SW 1271 (cell line): ENCODE measurements at places on chromosomes 1 and 21.
A peak's percentile ranks its signal among the peaks of the same experiment; 100 is the strongest.

DNA sequence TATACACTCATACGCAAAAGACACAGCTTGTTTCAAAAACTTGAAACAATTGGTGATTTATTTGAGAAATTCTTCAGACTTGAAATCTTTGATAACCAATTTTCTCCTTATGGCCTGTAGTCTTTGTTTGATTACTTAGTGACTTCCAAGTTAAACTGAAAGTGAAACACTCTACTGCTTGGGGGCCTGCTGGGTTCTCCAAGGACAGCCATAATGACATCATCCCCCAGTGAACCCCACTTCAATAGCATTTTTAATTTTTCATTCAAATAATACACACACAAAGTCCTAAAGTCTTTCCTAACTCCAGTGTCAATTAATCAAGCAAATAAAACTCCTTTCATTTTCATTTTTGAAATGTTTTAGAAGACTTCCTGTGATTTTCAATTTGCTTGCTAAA is 59.2 kb downstream of the KRTAP19-8 start:
- DNase-seq, result no peak

- no peak for DNase-seq
Measured at GRCh38 chr1:173415490-173415889, 61.6 kb upstream of the PRDX6 start.

DNA sequence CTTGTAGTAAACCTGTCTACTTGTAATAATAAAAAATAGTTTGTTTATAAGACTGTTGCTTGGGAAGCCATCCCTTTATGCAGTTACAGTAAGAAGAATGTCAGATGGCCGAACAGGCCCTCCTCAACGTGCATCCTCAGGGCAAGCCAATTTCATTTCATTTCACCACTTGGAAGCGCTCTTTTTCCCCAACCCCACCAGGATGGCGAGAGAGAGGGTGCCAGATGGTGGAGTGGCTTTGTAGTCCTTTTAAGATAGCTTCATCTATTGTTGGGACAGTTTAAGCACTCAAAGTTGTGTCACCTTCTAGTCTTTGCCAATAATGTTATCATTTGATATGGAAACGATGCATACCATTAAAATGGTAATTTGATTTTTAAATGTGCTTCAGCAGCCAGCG is 356.3 kb upstream of the CAMK1G start:
- no peak for DNase-seq

DNA sequence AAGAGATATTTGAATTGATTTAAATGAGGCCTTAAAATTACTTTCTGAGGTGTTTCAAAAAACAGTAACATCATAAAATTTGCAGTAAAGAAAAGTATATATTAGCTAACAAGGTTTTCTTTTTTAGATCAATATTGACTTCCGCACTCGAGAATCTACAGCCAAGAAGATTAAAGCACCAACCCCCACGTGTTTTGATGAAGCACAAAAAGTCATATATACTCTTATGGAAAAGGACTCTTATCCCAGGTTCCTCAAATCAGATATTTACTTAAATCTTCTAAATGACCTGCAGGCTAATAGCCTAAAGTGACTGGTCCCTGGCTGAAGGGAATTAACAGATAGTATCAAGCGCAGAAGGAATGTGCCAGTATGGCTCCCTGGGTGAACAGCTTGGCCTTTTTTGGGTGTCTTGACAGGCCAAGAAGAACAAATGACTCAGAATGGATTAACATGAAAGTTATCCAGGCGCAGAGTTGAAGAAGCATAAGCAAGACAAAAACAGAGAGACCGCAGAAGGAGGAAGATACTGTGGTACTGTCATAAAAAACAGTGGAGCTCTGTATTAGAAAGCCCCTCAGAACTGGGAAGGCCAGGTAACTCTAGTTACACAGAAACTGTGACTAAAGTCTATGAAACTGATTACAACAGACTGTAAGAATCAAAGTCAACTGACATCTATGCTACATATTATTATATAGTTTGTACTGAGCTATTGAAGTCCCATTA is 3.6 kb downstream of the RGS1 start:
- DNase-seq, result no peak

DNA sequence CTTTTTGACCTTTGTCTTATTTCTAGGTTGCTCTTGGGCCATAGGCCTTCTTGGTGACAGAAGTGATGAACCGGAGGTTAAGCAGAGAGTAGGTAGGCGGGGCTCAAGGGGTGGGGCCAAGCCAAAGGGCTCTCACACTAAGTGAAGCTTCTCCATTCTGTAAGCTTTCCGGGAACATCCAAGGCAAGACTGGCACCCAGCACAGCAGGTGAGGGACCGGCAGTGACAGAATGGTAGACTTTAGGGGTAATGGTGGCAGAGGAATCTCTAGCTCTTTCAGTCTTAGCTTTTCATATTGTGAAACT is at the start of gene TNFAIP8L2:
TNFAIP8L2 (plus strand) TSS at position 135 of the 305 bp plus-strand sequence. CDS start 2,049 bp downstream, outside the sequence.
- no peak for DNase-seq

DNA sequence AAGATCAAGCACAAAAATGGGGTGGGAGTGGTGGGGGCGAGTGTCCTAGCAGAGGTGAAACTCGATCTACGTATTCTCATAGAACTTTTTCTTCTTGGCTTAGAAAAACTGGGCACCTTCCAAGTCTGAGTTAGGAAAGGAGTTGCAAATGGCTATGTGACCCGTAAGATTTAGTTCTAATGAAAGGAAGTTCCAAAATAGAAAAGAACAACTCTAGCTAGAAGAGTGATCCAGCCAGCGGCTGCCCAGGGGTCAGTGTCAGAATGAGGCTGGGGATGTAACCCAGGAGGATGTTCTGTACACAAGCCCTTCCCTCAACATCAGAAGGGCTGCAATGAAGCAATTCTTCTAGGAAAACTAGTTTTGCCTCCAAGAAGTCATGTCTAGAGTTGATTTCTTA is 5.2 kb downstream of the MTARC1 start:
- DNase-seq, result no peak

- DNase-seq, result no peak
Measured at GRCh38 chr1:33602271-33602670, 129.8 kb downstream of the ZSCAN20 start.

DNA sequence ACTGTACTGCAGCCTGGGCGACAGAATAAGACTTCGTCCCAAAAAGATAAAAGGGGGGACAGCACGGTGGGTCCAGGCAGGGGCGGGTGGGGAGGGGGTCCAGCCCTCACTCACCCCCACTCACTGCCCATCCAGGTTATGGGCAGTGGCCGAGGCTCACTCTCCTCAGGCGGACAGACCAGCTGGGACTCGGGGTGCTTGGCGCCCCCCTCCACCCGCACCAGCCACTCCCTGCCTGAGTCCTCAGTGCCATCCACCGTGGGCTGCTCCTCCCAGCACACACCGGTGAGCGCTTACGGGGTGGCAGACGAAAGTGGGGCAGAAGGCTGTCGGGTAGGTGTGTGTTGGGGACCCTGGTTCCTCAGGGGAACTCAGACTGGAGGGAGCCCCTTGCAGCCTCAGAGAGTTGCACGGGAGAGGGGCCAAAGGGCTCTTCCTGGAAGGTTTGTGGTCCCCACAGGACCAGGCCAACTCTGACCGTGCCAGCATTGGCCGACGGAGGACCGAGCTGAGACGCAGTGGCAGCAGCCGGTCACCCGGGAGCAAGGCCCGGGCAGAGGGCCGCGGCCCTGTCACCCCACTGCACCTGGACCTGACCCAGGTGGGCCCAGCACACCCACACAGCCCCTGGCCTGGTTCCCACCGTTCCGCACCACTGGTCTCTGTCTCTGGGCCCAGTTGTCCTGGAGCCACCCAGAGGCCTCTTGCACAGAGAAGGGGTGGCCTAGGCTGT is 6.6 kb downstream of the PLEKHN1 start:
- DNase-seq, result no peak

DNA sequence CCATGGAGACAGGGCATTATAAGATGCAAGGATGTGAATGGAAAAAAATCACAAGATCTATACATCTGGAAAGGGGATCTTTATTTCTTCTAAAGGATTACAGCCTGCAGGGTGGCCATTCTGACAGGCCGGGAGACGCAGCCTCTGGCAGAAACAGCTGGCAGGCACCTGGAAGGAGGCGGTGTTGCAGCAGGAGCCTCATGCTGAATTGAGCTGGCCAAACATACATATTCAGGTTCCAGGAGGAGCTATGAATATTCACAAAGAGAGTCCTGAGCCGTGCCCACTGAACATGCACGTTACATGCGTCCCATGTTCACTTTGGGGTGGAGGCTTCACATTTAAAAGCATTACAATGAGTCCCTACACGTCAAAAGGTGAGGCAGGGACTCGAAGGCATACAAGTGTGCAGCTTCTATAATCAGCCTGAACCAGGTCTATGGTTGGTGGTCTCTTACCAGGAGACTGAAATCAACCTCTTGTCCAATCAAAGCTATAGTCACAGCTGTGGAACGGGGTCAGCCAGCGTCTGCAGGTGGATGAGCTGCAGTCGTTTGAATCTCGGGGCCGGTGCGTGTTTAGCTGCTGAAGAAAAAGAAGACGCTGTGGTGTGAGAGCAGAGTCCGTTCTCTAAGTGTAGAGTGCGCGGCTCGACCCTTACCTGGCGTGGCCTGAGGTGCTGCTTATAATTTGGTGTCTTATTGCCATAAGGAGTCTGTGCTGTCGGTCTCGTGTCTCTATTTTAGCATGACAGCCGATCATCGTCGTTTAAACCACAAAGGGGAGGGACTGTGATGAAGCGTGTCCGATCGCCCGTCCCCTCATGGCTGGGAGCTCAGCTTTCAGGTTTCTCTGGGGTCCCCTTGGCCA is 183.0 kb downstream of the ETS2 start:
- DNase-seq, result no peak

DNA sequence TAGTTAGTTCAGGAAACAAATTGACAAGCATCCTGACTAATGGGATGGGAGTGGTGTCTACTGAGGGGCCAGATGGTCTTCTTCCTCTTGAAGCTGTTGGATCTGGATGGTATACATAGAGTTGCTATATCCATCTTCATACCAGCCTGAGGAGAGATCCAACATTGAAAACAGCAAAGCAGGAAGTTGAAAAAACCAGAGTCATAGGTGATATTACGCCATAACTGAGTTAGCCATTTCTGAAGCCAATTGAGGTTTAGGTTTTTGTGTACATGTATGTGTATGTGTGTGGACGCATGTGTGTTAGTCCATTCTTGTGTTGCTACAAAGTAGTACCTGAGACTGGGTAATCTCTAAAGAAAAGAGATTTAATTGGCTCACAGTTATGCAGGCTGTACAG is 2.3 kb upstream of the TSPAN2 start:
- no peak for DNase-seq

GRCh38 chr1:20430355-20431175 is 55.4 kb downstream of the CAMK2N1 start:
- no peak for DNase-seq

DNA sequence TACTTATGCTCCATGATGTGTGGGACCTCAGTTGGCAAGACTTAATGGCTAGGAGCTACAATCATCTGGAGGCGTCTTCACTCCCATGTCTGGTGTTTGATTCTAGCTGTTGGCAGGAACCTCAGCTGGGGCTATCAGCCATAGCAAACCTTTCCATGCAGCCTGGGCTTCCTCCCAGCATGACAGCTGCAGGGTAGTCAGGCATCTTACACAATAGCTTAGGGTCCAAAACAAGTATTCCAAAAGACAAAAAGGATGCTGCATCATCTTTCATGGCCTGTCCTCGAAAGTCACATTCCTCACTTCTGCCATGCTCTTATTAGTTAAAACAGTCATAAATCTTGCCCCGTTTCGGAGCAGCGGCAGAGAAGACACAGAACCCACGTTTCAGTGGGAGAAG is 90.9 kb downstream of the LRRC8C start:
- no peak for DNase-seq

GRCh38 chr1:47524272-47524671 is 86.4 kb downstream of the FOXD2 start:
- DNase-seq, result no peak

DNA sequence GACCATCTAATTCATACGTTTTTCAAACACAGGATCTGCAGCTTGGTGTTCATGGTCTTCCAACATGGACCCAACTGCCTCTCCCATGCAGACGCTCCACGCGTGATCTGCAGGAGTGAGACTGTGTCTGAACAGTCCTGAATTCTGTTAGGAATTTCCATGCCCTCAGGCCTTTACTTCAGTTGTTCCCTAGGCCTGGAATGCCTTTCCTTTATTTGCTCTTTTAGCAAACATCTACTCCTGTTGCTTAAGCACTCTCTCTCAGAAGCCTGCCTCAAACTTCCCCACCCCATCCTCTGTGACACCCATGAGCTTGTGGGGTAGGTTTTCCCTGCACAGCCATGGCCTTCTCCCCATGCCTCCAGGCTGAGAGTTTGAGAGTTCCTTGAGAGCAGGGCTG is 73.7 kb downstream of the DMRTB1 start:
- no peak for DNase-seq

GRCh38 chr1:155206891-155207805 is 549 bp downstream of the THBS3 start:
- peak; percentile 70 for DNase-seq

DNA sequence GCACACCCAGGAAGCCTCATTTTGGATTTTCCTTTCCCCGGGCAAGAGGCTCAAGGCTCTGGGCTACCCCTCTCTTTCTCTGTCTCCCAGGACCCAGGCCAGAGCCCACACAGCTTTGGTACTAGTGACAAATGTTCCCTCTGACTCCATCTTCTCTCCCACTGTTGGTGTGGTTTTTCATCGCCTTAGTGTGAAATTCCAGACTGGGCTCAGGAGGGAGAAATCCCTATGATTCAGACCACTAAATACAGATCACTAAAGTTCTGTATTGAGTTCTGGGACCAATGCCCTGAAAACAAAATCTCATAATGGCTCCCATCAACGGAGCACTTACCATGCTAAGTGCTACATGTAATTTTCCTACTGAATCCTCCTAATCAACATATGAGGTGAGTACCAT is 26.1 kb downstream of the IQGAP3 start:
- no peak for DNase-seq

GRCh38 chr21:41143596-41144325 is 24.2 kb upstream of the BACE2 start:
- DNase-seq, result no peak

GRCh38 chr1:98988904-98989555 is 15.6 kb downstream of the PLPPR5 start:
- no peak for DNase-seq

DNA sequence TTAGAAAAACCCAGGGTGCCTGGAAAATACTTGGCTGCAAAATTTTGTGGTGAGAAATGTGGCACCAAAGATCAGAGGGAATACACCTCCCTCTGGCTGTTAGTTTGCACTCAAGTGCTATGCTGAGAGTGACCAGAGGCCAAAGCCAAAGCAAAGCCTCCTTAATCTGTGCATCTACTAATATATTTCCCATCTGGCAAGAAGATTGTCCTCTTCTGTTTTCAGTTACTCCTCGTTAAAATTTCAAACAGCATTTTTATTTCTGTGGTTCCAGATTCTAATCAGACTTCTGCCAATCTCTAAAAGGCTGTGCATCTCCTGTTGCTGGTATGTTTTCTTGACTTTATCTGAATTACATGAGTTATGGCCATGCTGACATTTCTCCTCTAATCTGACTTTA is 327.4 kb downstream of the TBX15 start:
- no peak for DNase-seq

DNA sequence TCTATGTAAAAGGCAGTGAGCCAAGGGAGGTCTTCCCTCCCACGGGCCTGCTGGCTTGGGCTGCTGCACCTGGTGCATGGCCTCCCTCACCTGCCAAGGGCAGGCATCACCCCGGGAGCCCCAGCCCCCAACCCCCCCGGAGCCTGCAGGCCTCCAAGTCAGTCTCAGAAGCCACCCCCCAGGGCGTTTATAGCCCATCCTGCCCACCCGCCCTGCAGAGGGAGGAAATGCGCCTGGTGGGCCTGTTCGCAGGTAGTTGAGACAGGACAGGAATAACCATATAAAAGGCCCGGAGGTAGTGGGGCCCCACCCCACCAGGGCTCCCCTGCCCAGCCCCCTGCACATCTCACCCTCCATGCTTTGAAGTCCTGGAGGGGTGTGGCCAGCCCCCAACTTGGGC is 18.2 kb upstream of the ARF1 start:
- DNase-seq, result no peak
